ENCODE measurements at places on chromosomes 1 and 21.

DNA sequence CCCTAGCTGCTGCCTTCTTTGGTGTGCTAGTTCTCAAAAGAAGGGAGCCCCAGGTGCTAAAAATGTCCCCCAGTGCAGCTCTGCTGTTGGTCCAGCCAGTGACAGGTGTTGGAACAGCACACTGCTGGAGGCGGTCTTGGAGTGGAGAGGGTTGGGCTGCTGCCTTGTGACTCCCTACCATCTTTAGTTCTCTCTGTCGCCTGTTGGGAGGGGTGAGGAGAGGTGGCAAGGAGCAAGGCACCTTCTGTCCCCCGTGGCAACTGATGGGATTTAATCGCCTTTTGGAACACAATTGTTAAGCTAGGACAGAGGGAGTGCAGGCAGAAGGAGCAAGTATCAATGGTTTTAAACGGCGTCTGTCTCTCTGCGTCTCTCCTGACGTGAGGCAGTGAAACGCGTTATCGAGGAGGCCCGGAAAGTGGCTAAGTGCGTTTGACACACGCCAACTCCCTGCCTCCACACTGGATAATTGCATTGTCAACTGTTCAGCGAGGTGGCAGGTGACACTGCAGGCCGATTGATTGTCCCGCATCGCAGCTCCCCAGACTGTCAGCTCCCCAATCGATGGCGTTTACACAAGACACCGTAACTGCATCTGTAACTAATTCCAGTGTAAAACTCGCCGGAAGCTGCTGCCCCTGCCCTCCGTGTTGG is 34.0 kb downstream of the TMEM53 start:
- DNase-seq: no peak

DNA sequence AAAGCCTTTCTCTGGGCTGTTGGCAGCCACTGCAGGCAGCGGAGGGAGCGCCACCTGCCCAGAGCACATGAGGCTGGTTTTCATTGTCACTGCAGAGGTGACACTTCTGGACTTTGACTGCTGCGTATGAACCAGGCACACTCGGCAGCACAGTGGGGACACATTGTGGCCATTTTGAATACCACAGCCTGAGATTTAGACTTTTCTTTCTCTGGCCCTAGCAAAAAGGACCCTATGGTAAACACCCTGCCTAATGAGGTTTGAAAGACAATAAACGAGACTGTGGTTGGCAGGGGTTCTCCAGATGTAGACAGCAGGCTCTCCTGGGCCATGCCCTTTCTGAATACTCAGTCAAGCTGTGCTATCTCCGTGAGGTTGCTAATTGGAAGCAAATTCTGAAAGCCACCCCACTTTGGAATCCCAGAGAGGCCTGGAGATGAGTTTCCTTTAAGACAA is 12.0 kb upstream of the KCNE2 start:
- DNase-seq: peak; percentile 52

GRCh38 chr1:19356266-19356665 is 44.1 kb downstream of the SLC66A1 start:
- DNase-seq: no peak

DNA sequence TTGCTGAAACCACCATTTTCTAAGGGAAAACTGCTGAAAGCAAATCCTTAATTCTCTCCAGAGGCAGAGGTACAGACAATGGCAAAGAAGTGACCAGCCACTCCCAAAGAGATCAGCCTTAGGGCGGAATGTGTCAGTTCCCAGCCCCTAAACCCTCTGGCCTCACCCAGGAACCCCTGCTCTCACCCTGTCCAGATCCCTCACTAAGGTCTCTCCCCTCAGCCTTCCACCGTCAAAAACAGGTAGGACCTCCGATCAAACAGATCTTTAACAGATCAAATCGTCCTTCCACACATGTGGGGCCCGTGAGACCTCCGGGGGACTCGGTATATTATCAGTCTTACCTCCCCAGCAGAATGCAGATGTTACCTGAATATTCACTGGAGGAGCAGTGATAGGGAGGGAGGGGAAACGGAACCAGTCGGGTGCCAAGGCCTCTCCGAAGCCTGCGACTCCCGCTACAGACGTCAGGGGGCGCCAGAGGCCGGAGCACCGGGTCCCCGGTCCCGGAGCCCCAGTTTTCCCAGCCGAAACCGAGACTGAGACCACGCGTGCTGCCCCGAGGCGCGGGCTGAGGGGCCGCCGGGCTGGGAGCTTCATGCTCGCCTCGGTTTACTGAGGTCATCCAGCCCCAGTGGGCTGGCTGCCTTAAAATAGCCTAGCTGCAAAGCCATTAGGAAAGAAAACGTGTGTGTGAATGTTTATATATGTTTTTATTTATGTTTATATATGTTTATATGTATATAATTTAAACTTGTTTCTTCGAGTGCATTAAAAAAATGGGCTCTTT is 23.6 kb downstream of the GPA33 start:
- DNase-seq: peak; percentile 83

- no peak for DNase-seq
Measured at GRCh38 chr1:9875636-9876000, 34.5 kb downstream of the CTNNBIP1 start.

DNA sequence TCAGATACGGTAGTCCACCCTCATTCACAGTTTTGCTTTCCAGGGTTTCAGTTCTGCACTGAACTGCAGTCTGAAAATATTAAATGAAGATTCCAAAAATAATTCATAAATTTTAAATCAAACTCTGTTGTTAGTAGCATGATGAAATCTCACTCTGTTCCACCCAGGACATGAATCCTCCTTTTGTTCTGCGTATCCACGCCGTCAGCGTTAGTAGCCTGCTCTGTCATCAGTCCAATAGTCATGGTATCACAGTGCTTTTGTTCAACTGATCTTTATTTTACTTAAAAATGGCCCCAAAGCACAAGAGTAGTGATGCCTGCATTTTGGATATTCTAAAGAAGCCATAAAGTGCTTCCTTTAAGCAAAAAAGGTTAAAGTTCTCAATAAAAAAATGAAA is 23.9 kb downstream of the CHD1L start:
- no peak for DNase-seq

GRCh38 chr1:59025201-59025600 is 241.4 kb upstream of the JUN start:
- peak; percentile 8 for DNase-seq

DNA sequence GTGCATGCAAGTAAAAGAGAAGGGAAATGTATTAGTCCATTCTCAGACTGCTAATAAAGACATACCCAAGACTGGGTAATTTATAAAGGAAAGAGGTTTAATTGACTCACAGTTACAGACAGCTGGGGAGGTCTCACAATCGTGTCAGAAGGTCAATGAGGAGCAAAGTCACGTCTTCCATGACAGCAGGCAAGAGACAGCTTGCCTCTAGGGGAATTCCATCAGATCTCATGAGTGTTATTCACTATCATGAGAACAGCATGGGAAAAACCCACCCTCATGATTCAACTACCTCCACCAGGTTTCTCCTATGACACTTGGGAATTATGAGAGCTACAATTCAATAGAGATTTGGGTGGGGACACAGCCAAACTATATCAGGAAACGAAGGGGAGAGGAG is 8.1 kb downstream of the KRTAP21-3 start:
- DNase-seq: peak; percentile 14

DNA sequence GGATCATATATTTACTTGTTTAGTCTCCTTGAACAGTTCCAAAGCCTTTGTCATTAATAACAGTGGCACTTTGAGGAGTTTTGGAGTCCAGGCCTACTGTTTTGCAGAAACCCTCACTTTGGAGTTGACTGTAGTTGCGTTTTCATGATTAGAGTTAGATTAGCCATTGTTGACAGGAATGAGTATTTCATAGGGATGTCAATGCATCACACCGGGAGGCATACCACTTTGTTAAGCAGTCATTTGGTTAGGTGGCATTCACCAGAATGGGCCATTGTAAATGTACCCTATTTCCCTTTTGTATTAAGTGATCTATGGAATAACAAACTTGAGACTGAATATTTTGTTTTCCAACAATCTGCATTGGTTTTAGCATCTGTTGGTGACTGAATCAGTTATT is 11.8 kb downstream of the MRPS6 start:
- DNase-seq: peak; percentile 31

GRCh38 chr1:223142269-223142668 is 779 bp downstream of the TLR5 start:
- DNase-seq: no peak

DNA sequence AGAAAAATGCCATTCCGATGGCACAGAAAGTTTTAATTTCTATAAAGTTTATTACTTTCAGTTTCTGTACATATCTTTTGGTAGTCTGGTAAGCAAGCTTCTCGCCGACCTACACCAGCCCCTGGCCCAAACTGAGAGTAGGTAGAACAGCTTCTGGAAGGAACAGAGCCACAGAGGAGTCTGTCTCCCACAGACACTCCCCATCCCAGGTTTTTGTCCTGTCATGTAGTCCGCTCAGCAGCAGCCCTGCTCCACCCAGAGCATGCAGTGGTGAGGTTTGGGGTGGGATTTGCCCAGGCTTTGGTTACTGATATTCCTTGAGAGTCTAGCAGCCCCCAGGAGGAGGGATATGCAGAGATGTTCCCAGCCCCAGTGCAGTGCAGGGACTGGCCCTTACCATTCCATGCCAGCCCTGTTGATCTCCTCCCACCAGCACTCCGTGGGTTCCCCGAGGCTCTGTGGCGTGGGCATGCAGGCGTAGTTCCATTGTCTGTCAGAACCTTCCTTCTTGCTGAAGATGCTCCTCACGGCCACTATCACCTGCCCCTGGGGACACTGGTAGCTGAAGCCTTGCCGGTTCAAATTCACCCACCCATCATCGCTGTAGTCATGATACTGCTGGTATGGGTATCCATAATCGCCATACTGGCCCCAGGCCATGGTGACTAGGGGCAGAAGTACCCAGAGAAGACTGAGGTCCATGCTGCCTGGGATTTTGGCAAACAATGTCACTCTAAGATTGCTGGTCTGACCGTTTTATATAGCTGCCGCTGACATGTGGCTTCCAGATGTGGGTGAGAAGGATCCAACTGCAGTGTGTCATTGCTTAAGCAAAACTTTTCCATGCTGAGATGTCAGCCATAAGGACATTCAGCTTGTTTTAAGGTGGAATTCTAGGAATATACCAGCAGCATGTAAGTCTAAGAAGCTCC is at the start of gene DPT:
DPT (minus strand) TSS at position 734 of the 932 bp plus-strand sequence; CDS start at position 702, 32 bp downstream.
- DNase-seq: no peak

DNA sequence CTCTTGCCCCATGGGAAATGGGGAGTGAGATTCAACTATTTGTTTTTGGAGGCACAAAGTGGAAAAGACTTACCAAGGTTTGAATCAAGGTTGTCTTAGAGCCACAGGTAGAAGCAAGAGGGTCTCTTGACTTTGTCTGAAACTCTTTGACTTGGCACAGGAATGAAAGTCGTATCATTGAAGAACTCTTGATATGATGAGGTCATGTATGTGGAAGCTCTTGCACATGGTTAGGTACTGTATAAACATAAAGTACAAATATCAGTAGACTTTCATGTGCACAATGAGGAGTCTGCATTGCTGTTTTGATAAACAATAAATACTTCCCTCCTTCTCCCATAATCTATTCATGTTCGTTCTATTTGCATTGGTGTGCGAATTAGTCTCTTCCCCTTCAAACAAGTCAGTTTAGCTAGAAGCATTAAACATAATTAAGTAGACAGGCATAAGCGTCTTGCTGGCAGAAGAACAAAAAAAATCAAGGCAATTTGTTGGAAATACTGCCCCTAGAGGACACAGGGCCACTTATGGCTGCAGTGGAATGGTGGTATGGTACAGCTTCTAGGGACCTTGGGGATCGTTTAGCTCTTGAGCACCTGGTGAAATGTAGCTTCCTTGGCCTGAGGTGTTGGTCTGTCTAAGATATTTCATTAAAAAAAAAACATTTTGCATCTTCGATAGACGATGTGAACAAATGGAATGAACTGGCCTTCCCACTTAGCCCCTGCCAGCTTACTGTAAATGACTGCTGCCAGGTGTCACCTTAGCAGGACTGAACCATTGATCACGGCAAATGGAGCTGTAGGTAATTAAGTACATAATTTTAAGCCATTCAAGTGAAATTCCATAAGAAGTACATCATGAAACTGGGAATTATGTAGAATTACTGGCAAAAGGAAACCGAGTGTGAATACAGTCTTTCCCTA is 218.0 kb upstream of the GALNT2 start:
- DNase-seq: peak; percentile 20

GRCh38 chr1:3857791-3858129 is 484 bp downstream of the DFFB start:
- no peak for DNase-seq

DNA sequence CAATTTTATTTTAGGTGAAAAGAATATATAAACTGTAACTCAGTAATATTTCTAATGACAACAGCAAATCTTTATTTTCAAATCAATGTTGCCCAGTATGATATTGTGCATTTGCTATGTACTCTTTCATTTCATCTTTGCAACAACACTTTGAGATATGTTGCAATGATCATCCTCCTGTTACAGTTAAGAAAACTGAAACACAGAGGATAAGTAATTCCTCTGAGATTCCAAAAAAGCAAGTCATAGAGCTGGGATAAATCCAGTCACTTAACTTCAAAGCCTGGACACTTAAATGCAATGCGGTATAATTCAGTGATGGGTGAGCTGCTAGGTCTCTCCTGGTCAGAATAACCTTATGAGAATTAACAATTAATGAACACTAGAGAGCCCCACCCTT is 48.6 kb upstream of the EXO1 start:
- no peak for DNase-seq

DNA sequence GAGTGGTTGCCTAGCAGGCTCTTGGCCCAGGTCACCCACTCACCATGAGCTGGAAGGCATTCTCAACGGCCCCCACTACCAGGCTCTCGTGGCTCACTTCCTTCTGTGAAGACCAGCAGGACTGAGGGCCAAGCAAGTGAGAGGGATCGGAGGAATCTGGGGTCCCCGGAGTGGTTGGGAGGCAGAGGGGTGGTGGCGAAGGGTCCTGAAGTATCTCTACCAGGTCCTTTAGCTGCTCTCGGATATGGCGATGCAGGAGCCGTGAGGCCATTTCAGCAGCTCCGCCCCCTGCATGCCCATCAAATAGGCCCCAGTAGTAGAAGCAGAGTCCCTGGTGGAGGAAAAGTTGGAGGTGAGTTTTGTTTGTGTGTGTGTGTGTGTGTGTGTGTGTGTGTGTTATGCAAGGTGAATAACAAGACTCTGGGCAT is 2.4 kb downstream of the PPM1J start:
- no peak for DNase-seq

GRCh38 chr1:39102537-39103327 is 76.6 kb downstream of the NDUFS5 start:
- peak; percentile 70 for DNase-seq

DNA sequence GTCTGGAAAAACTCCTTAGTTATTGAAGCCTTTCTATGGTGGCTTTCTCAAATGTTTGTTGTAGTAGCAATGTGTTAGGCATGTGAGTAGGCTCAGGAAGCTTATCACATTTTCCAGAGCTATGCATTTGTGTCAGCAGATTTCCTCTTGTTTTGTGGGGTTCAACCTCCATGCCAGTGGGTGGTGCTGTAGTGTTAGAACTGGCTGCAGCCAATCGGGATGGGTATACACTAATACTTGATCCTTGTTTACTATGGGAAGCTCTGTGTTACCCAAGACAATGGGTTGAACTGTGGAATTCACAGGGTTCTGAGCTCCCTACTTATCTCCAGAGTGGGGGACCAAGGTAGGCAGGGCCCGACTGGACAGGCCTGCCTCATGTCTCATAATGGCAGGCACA is 348.5 kb upstream of the ADAMTS5 start:
- no peak for DNase-seq

- peak; percentile 43 for DNase-seq
Measured at GRCh38 chr1:234987415-234988154, 141.1 kb downstream of the TOMM20 start.

Measured in activated CD4-positive, alpha-beta T cell treated with anti-CD3 and anti-CD28 coated beads, Interleukin-2, Interleukin-6, amounts not matched to agents 100 ng/mL and 50 ng/mL, durations not matched to agents 16 hours and 8 hours (primary cell).